ENCODE measurements at places on chromosomes 3 and 15.

GRCh38 chr15:29064290-29064689 lies 178.5 kb downstream of the APBA2 start:
- DNase-seq, result no peak

DNA sequence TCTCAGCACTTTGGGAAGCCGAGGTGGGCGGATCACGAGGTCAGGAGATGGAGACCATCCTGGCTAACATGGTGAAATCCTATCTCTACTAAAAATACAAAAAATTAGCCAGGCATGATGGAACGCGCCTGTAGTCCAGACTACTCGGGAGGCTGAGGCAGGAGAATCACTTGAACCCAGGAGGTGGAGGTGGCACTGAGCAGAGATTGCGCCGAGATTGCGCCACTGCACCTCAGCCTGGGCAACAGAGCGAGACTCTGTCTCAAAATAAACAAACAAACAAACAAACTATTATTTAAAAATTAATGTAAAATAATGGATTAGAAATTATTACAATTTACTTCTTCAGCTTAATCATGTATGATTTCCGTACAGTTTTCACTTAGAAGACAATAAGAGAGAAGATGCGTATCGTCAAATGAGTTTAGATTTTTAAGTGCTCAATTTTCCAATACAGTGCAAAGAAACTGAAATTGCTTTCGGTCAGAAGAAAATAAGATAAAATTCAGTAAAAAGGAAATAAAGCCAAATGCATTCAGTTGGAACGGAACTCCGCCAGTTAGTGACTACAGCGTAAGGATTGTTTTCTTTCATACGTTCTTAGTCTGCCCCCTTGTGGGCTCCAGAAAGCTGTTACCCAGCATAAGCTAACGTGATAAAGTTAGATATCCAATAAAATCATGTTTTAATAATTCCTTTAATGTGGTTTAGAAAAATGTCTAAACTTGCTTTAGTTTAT lies 24.8 kb downstream of the AADAC start:
- peak; percentile 84 for DNase-seq

DNA sequence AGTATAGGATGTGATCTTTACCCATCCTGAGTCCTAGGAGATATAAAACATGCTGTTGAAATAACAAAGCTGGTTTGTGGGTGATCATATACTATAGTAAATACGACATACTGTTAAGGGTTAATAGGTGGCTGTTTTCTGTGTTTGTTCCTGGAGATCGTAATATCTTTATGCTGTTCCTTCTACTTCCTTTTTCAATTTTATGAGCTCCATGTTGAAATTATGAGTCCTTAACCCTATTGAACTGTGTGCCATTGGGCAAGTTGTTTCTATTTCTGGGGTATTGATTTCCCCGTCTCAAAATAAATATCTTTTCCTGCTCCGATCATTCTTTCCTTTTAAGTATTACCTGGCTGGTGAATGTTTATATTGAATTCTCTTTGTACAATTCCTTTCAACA lies 115.1 kb downstream of the LPP start:
- no peak for DNase-seq

DNA sequence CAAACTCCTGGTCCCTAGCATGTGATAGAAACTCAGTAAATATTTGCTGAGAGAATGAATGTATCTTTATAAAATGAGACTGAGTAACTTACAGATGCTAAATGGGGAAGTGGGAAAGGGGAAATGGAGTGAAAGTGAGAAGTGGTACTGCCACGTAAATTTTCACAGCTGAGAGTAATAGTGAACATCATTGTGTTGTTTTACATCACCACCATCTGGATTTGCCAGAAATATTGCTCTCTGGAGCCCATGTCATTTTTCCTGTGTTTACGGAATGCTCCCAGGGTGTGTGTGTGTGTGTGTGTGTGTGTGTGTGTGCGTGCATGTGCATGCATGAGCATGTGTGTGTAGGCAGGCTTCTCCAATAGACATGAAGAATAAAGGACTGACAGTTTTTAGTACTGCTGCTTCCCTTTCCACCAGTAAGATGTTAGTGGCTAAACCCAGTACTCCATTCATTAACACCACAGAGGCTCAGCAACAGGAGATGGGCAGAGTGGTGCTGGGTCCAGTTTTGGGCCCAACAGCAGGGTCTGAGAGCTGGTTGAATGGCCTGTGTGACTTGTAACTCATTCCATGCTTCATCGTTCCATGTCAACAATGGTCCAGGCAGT lies 57.3 kb downstream of the DIPK2A start:
- DNase-seq, result no peak

DNA sequence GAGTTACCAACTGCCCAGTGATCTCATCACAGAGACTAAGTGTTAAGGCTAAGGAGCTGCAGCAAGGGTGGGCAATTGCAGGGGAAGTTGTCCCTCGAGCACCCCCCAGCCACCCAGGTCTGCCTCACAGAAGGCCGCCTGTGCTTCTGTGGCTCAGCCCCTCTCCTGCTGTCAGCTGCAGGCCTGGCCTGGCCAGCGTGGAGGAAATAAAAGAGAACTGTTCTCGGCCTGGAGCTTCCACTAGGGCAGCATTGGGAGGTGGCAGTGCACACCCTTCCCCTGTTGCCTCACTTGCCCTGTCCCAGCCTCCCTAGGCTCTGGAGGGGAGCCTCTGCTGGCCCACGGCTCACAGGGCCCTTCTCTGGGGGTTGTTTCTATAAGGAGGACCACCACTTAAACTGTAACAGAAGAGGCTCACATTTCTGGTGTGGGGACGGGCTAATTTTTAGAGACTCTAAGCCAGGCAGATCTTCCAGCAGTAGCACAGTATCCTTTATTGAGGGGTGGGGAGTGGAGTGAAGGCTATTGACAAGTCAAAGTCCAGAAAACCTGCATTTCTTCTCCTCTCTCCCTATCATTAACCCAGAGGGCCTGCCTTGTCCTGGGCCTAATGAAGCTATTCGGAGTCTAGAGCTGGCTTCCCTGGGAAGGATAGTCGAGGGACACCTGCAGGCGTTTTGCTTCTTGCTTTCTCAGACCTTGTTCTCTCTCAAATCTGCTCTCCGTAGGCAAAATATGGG lies 75.6 kb upstream of the ADPGK start:
- DNase-seq, result no peak

- no peak for DNase-seq
These were observed 117.6 kb downstream of the SATB1 start for GRCh38 chr3:18307529-18307928.

- no peak for DNase-seq
These were observed 5.5 kb downstream of the BMF start for GRCh38 chr15:40102897-40103858.

GRCh38 chr15:83290236-83290635 lies 5.8 kb upstream of the BNC1 start:
- DNase-seq, result no peak

DNA sequence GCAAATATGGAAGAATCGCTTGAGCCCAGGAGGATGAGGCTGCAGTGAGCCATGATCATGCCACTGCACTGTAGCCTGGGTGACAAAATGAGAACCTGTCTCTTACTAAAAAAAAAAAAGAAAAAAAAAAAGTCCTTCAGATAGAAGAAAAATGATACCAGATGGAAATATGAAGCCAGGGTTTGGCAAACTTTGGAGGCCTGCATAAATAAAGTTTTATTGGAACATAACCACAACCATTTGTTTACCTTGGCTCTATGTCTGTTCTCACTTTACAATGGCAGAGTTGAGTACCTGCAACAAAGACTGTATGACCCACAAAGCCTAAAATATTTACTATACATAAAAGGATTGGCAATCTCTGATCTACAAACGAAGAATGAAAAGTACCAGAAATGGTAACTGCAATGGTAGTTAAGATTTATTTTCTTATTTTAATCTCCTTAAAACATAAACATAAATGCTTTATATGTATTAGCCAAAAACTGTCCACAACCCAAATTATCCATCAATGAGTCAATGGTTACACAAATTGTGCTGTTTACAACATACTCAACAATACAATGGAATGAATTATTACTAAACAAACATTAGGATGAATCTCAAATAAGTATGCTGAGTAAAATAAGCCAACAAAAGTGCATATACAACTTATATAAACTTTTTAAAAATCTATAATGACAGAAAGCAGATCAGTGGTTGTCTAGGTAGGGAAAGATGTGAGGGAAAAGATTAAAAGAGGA lies 41.8 kb downstream of the GOLGB1 start:
- DNase-seq, result no peak

GRCh38 chr15:38631119-38632075 lies 66.8 kb upstream of the RASGRP1 start:
- DNase-seq, result no peak

DNA sequence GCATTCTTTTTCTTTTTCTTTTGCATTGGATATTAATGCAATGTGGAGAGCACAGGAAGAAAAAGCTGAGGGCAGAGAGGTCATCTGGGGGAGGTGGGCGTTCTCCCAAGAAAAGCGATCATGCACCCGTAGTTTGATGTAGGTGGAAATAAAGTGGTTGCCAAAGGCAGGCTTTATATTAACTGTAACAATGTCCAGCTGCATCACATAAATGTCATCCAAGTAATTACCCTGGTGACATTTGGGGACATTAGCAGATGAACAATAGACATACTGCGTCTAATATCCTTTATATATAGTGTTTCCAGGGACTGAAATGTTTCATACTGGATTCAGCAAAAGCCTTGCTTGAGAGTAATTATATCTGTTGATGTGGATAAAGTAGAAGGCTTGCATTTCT lies 135.5 kb downstream of the CNTN6 start:
- DNase-seq, result no peak

- DNase-seq, result no peak
These were observed 11.5 kb downstream of the IGDCC3 start for GRCh38 chr15:65366122-65366892.

DNA sequence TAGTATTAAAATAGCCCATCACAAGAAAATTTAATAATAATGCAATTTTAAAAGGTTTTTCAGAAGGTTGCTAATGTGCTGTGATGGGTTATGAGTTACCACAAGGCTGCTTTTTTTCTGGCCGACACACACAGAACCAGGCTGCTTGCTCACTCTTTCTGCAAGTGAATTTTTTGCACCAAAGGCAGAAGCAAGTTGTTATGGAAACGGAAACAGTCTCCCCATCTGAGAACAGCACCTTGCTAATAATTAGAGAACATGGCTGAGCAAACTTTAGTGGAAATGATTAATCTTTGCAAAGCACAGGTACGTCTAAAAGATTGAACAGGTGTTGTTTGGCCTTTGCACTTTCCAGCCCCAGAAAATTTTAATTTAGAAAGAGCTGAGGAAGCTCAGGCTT lies 51.0 kb downstream of the CACNA2D3 start:
- no peak for DNase-seq

- peak; percentile 71 for DNase-seq
These were observed 5.8 kb downstream of the TOPBP1 start for GRCh38 chr3:133655731-133656515.

DNA sequence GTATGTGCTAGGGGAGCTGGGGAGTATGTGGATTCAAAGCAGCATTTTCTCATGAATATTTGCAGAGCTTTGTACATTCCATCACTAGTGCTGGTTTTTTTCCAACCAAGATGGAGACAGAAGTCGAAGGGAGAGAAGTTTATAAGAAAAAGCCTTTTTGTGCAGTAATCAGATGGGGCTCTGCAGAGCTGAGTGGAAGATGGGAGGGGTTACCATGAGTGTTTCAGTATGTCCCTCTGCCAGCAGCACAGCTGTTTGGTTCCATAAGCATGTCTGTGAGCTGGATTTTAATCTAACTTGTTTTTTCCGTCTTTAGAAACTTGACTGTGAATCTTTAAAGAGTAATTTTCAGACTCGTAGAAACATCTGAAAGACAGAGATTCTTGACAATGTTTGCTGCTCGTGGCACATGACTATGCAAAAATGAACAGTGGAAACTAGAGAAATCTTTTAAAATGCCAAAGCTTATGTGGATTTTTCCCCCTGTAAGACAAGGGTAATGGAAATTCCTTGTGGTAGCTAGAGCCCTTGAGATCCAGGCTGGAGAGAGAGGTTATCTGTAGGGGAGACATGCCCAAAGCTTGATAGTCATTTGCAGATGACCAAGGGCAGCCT lies 20.3 kb downstream of the STARD9 start:
- DNase-seq, result no peak

GRCh38 chr15:46872286-46872980 lies 844.9 kb upstream of the SEMA6D start:
- no peak for DNase-seq

DNA sequence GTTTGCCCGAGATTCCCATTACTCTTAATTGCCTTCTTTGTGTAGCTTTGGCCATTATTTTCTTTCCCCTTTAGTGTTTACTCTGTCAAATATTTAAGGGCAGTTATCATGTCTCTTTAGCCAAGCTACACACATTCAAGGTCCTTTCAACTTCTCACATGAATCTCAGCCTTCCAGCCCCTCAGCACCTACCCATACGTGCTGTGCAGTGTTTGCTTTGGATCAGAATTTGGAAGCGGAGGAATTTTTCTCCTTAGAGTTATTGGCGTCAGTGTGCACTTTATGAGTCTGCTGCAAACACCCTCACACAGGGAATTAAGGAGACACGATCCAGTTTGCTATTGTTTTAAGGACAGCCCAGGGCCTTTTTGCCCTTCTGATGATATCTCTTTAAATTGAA lies 231.6 kb downstream of the CACNA2D3 start:
- DNase-seq, result no peak

DNA sequence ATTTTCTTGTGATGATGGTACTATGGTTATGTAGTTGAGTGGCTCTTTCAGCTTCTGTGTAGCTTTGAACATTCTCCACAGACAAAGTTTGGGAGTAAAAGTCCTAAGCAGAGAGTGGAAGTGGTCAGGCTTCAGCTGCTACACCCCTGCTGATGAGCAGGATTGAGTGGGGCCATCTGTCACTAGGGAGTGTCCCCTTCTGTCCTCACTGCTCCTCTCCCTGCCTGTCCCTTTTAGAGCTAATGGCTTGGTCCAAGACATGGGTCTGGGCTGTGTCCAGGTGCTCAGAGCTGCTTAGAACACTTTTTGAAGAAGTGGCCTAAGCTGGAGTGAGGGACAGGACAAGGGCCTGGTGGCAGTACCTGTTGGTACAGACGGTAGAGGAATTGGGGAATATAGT lies 15.1 kb downstream of the MYZAP start:
- no peak for DNase-seq

DNA sequence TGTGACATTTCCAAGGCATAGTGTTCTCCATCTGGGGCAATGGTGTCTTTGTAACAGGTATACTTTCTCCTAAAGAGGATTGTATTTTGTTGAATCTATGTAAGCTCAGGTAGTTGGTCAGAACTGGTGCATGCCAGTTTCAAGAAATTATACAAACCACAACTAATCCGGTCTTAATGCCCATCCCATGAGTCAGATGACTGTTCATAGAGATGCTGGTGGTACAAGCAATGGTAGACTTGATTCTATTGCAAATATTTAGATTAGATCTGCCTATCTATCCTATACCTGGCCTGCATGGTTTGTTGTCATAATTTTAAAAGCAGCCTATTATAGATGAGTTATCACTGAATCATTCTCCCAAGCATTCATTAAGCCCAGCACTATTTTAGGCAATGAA lies 43.5 kb downstream of the ATP13A5 start:
- no peak for DNase-seq

GRCh38 chr3:186084264-186084663 lies 24.6 kb downstream of the ETV5 start:
- DNase-seq, result no peak

- DNase-seq, result peak; percentile 20
These were observed 84.4 kb upstream of the HES1 start for GRCh38 chr3:194051366-194052149.
